ENCODE measurements at places on chromosomes 2 and 18.

DNA sequence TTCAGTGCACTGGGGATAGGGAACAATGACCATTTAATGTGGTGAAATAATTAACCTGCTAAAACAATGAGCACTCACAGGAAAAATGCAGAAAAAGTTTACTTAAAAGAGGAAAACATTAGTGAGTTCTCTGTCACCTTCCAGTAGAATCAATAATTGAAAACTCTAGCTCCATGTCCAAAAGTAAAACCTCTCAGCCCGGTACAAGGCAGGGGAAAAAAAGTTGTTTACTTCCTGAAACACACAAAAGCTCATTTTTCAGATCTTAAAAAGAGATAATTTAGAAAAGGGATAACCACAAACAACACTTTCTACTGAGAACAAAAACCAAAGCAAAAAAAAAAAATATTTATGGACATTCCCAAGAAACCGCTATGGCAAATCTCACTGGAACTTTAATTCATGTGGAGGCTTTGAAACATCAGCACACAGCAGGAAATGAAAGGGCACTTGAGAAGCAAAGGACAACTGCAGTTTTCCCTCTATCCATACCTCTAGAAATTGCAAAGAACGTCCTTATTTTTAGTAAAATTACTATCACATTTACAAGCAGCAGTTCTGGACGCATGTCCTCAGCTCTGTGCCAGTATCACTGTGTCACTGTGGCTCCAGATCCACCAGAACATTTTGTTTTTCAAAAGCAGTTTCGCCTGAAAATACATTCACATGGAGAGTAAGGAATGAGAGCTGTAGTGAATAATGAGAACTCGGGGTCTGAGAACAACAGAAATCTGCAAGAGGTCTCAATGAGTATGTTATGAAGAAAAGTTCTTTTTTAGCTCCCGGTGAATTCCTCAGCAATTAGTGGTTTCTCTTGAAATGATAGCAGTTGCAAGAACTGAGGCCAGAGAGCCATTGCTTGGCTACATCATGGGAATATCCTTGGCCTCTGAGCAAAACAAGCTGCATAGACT, 44.7 kb upstream of the DNAH7 start:
- DNase-seq = no peak

GRCh38 chr18:76562286-76563122, 67.5 kb upstream of the ZNF516 start:
- DNase-seq = no peak

GRCh38 chr18:3824101-3824500, 374.1 kb downstream of the TGIF1 start:
- no peak for DNase-seq

DNA sequence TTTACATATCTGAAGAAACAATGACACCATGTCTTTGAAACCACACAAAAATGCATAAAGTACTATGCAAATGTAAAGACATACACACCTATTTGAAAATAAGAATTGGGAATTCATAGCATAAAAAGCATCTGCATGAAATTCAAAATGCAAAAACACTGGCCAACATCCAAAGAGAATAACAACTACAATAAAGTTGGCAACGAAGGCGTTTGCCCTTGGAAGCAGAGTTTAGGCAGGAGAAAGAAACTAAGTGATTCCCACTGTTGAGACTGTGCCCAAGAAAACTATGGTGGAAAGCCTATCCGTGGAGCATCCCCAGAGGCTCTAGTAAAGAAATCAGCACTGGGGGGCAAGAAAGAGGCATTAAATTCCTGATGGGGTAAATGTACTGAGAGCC, 292.8 kb downstream of the RIT2 start:
- DNase-seq = no peak

- DNase-seq = peak; percentile 92
Measured at GRCh38 chr2:200811333-200812121, at the start of gene BZW1. Gene BZW1, plus strand, starts transcription at chr2:200811910. Its CDS starts 1,308 bp downstream, at chr2:200813218.

DNA sequence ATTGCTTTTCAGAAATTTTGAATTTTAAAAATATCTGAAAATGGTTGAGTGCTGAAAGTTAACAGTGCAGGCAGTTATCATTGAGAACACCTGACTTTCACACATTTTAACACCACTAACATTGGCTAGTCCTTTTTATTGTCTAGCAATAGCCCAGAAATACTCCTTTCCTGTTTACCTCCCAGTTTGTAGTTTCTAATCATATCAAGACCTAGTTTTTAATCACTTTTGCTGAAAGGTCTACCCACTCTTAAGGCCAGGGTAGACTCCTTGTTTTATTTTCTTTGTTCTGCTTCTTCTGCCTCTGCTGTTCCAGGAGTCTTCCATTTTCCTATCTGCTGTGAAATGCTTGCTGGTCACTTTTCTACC, 72.1 kb downstream of the UBE2E3 start:
- no peak for DNase-seq

DNA sequence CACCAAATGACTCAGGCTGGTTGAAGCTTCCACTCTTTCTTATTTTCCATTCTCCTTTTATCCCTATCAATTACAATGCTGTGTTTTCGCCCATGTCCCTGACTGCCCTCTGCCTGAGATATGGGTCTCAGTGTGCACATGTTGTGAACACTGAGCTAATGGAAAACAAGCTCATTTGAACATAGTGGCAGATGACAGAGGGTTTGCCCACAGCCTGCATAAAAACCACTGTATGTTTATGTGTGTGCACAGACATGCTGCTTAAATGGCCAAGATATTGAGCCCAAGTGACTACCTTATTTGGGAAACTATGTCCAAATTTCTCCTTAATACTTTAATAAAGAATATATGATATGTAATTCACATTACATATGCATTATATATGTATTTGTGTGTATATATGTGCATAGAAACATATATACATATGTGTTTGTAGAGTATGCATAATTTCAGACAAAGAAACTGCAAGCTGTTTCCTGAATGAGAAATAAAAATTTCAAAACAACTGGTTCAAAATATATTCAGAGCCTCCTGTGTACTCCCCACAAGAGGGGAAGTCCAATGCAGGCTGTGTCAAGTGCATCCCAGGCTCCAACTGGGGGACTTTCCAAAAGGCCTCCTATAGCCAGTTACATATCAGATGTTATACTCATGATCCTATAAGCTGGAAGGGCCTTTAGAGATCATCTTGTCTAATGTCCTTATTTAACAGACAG, 92.7 kb upstream of the CD302 start:
- DNase-seq = no peak

DNA sequence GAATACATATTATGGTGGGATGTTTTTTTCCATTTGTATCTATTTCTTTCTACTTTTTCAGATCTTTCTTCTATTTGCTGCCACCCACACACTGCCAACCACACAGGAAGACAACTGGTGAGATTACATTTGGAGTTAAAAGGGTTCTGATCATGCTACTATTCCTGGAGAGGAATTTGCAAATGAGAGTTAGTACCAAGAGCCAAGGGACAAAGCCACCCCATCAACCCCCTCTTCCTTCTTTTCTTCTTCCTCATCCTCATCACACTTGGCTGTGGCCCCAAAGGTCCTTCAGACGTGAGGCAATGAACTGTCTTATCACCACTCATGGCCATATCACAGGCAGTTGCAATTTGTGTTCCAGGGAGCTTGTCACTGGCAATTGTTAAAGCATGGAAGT, 215.6 kb upstream of the SLC14A2 start:
- DNase-seq = no peak

DNA sequence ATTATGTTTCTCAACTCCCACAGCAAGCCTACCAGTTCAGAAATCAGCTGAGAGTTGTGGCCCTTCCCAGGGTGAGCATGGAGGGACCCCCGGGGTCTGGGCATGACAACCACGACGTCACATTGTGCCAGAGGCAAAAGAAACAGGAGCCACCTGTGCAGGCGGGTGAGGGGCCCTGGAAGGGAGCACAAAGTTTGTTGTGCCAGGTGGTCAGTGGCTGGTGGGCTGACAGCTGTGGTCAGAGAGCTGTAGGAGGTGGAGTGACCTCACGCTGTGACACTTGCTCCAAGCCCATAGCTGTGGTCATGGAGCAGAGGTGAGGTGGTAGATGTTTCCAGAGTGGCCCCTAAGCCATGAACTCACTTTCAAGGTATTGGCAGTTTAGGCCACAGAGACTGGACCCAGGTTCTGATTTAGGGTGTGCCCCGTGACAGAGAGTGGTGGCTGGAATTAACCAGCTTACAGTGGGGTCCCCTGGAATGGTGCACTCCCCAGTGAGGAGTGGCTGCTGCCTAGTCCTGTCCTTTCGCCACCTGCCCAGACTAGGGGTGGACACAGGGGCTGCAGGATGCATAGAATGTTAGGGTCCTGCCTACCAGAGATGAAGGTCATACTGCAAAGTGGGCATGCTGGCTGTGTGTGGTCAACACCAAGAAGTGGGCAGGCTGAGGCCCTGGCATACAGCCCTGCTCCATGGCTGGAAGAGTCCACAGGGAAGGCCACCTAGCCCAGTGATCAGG, 136.4 kb downstream of the GLI2 start:
- no peak for DNase-seq

Data from activated T-helper 1 cell treated with anti-CD3 and anti-CD28 coated beads, Interleukin-2, amount 50 U/mL, for 16 hours (primary cell).